Sigmoid colon (tissue), 7 donors: ENCODE measurements at places on chromosomes 11 and 22. TPM values are rescaled to one million over a fixed set of nuclear protein-coding genes. Genes with fewer than 3 reads are reported as not detected.

KDM4D gene
- 0.55 TPM for total RNA-seq

GRCh38 chr22:43113526-43114251 lies 3.1 kb downstream of the BIK start:
- no peaks in the 10 kb centered on the region for H3K36me3 ChIP-seq
- H3K27me3 ChIP-seq, result peaks cover 27% of the 10 kb centered on the region
- H3K27ac ChIP-seq, result no peak overlapping the region
- H3K4me3 ChIP-seq, result no peak overlapping the region
- DNase-seq, result no peak

GDPD4 gene
- total RNA-seq, result not detected

DNA sequence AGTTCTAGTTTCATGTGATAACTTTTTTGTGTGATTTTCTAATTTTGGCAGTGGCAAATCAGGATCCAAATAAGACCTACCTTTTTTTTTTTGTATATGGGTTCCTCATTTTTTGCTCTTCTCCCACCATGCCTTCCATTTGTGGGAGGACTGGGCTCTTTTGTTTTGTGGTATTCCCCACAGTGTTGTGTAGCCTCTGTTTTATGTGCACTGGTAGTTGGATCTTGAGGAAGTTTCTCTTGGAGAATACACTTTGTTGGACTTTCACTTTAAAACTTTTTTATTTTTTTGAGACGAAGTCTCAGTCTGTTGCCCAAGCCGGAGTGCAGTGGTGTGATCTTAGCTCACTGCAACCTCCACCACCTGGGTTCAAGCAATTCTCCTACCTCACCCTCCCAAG lies 39.7 kb downstream of the PPP6R3 start:
- H3K27me3 ChIP-seq, result no peaks in the 10 kb centered on the region
- peaks cover 57% of the 10 kb centered on the region for H3K4me1 ChIP-seq
- no peak overlapping the region for H3K27ac ChIP-seq
- no peak for DNase-seq
- H3K4me3 ChIP-seq, result no peak overlapping the region

DNA sequence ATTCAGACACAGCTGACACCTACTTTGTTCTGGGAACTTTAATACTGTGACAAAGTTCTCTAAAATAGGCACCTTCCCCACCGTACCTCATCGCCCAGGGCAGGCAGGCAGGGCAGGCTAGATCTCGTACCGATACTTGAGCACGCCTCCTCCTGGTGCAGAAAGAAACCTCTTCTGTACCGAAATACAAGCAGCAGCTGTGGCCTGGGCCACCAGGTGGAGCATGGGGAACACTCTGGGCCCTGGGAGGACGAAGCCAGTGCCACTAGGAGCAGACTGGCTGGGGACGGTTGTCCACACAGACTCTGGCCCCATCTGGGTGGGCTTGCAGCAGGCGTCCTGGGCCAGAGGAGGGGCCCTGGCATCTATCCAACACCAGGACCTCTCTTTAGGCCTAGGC lies 12.8 kb downstream of the PMM1 start:
- no peaks in the 10 kb centered on the region for H3K27me3 ChIP-seq
- H3K36me3 ChIP-seq, result peaks cover 49% of the 10 kb centered on the region
- no peak overlapping the region for H3K4me3 ChIP-seq
- no peak for DNase-seq
- H3K4me1 ChIP-seq, result no peaks in the 10 kb centered on the region

DNA sequence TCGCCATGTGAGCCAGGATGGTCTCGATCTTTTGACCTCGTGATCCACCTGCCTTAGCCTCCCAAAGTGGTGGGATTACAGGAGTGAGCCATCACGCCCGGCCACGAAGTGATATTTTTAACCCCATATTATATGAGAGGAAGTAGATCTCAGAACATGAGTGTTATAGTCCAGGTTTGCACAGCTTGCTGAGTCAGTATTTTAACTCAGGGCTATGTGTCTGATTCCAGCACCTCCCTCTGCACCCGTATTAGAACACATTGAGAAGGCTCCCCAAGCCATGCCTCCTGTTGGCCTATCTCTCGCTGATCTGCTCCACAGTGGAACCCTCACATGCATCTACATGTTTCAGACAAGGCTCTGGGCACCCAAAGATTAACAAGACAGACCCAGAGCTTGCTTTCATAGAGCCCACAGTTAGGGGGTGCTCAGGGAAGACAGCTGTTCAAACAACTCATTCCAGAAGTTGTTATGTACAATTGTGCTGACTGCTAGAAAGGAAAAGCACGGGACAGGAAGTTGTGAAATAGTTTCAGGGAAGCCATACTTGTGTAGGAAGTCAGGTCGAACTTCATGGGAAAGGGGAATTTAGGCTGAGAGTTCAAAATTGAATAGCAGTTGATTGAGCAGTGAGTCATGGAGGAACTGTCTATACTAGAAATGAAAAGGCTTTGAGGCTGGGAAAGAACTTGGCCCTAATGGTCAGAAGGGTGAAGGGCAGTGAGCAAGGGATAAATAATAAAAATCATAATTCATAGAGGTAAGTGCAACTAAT lies 49.3 kb upstream of the CLPB start:
- H3K36me3 ChIP-seq, result no peaks in the 10 kb centered on the region
- no peak overlapping the region for H3K4me3 ChIP-seq
- no peaks in the 10 kb centered on the region for H3K4me1 ChIP-seq
- no peak overlapping the region for H3K27ac ChIP-seq
- DNase-seq, result no peak

GRCh38 chr11:95095858-95096587 lies 6.4 kb downstream of the ENDOD1 start:
- H3K4me3 ChIP-seq, result no peak overlapping the region
- DNase-seq, result no peak
- no peaks in the 10 kb centered on the region for H3K27me3 ChIP-seq

DNA sequence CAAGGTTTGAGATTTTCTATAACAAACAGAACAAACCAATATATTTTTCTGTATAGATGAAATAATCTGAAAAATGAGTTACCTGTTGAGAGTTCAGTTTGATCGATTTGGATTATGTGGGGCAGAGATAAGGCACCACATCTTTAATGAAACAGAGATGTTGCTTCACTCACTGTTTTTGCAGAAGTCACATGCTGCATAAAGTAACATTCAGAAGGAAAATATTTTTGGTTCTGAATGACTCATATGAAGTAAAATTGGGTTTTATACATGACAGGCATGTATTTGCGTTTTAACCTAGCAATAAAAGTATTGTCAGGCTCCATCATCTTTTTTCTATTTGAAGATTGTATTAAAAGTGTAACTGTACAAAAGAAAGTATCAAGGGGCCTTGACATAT lies 77.8 kb downstream of the BBOX1 start:
- no peaks in the 10 kb centered on the region for H3K27me3 ChIP-seq
- H3K36me3 ChIP-seq, result no peaks in the 10 kb centered on the region

DNA sequence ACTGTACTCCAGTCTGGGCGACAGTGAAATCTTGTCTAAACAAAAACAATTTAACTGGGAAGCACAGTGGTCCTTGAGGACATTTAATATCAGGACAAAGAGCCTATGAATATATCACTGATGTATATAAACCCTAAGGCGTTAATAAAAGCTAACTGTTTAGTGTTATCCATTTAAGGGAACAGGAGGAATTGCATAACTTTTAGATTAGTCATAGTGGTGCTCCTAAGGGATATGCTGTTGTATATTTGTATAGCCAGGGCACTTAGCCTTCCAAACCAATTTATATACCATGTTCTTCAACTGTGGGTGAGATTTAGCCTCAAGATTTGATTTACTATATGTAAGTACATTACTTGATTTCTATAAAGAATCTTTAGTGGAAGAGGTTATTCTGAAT lies 3.0 kb upstream of the CHEK1 start:
- peaks cover 32% of the 10 kb centered on the region for H3K36me3 ChIP-seq
- no peaks in the 10 kb centered on the region for H3K27me3 ChIP-seq
- H3K4me1 ChIP-seq, result peaks cover 20% of the 10 kb centered on the region
- H3K4me3 ChIP-seq, result no peak overlapping the region

DNA sequence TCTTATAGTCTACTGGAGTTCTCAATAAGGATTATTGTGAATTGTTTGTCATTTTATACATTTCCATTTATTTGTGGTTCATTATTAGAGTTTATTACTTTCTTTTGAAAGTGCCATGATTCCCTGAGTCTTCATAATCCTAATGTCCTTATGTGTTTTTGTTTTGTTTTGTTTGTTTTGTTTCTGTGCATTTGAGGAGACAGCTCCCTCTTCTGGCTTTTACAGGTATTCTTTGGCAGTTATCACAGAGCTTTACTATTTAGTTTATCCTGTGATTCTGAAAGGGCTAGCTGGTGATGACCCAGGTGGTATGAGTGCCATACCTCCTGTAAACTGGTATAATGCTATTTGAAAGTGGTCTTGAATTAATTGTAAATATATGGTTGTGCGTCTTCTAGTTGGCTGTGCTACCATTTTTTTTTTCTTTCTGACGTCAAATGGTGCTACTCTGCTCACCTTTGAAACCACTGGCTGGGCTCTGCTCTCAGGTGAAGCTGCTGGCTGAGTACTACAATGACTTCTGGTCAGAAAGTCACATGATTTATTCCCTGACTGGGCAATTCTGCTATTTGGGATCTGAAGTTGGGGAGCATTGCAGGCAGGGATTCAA lies 751.2 kb downstream of the JRKL start:
- H3K27ac ChIP-seq, result no peak overlapping the region
- H3K4me1 ChIP-seq, result no peaks in the 10 kb centered on the region
- H3K27me3 ChIP-seq, result no peaks in the 10 kb centered on the region
- H3K4me3 ChIP-seq, result no peak overlapping the region

GPHA2 gene
- not detected for total RNA-seq

GRCh38 chr11:105206633-105207032 lies 67.1 kb upstream of the CARD18 start:
- no peak for DNase-seq
- no peak overlapping the region for H3K27ac ChIP-seq
- H3K27me3 ChIP-seq, result no peaks in the 10 kb centered on the region

XNDC1N gene
- total RNA-seq, result 9.4 TPM

GRCh38 chr11:93560199-93560932 lies 17.2 kb upstream of the SMCO4 start:
- no peak overlapping the region for H3K4me3 ChIP-seq
- no peaks in the 10 kb centered on the region for H3K27me3 ChIP-seq
- H3K27ac ChIP-seq, result no peak overlapping the region
- no peaks in the 10 kb centered on the region for H3K4me1 ChIP-seq

GRCh38 chr11:121767433-121767832 lies 314.7 kb upstream of the SORL1-AS1 start:
- no peaks in the 10 kb centered on the region for H3K27me3 ChIP-seq
- peaks cover 13% of the 10 kb centered on the region for H3K4me1 ChIP-seq
- H3K36me3 ChIP-seq, result no peaks in the 10 kb centered on the region

DNA sequence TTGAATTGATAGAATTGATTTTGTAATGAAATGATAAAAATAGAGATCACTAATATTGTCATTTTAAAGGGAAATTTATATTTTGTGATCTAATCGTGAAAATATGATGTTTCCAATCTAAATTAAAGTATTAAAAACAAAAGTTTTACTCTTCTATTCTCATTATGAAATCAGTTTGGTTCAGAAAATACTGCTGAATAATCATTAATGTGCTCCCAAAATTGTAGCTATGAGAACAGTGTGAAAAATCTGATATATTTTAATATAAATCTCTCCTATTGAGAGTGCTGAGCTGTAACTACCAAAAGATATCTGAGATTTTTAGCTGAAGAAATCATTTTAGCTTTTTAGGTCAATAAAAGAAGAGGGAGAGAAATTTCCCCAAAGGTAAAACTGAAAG lies 287.5 kb upstream of the ANO3 start:
- no peaks in the 10 kb centered on the region for H3K4me1 ChIP-seq
- no peak overlapping the region for H3K27ac ChIP-seq
- H3K4me3 ChIP-seq, result no peak overlapping the region

- H3K4me1 ChIP-seq, result peaks cover 36% of the 10 kb centered on the region
- no peaks in the 10 kb centered on the region for H3K27me3 ChIP-seq
- H3K4me3 ChIP-seq, result peak overlapping the region; percentile 83
- no peaks in the 10 kb centered on the region for H3K36me3 ChIP-seq
- no peak for DNase-seq
- H3K27ac ChIP-seq, result peak overlapping the region; percentile 86
Measured at GRCh38 chr22:46250783-46251125, 661 bp upstream of the CDPF1 start.

LRRC4C gene
- total RNA-seq, result 3.8 TPM

DNA sequence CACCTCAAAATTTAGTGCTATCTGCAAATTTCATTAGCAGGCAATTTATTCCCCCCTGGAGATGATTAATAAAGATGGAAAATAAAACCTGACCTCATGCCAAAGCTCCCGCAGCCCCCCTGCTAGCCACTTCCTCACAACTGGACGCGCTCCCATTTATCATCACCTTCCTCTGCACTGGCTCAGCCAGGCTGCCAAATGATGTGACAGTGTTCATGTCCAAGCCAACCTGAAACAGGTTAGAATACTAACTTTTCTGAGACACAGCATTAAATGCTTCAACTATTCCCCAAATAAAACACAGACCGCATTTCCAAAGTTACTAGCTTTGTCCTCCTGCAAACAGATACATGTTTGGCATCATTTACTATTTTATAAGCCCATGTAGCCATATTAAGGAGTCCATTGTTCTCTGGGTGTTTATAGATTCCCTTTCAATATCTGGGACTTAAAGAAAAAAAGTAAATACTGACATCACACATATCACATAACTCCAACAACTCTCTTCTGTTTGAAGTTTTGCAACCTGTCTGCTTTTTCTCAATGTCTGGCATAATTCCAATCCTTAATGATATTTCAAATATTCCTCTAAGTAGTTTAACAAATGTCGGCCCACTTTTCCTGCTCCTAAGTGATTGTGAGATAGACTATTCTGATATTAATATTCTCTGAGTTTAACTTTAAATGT lies 829.7 kb upstream of the FAT3 start:
- no peaks in the 10 kb centered on the region for H3K36me3 ChIP-seq
- peaks cover 20% of the 10 kb centered on the region for H3K4me1 ChIP-seq
- H3K27me3 ChIP-seq, result no peaks in the 10 kb centered on the region
- no peak overlapping the region for H3K27ac ChIP-seq

DUSP8 gene
- 0.66 TPM for total RNA-seq
